ENCODE measurements at places on chromosomes 11 and 22.
A peak's percentile ranks its signal among the peaks of the same experiment; 100 is the strongest.

DNA sequence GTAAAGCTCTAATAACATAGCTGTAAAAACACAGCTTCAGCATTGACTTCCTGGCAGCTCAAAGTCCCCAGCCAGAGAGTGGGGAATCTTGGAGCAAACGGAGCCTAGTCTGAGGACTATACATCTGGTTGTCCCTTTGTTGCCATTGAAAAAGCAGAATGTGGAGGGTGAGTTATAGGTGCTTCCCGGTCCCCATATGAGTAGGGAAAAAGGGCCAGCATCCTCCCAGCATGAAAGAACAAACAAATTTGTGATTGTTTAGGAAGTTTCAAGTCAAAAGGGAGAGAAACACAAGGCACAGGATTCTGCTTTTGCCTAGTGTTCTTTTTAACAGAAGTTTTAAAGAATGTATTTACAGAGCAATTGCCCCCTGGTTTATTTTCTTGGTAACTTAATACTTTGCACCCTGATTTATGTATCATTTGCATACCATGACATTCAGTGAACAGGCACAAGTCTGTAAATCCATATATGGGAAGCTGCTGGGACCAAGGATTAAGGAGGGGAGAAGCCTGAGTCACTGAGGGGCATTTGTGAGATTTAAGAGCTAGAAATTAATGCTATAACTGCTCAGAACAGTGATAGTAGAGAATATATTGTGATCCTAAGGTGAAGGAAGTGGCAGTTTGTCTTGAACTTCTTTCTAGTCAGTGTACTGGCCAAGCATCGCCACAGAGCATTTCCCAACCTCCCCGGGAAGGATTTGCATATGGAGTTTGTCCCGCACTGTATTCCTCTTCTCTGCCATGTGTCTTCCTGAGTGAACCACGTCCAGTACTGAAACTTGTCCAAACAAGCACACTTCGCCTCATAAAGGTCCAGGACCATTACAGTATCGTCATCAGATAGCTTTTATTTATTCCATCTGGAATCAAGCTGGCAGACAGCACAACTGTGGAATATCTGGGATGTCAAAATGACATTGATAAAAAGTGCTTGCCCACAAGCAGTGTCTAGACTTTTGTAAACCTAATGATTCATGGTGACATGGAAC is 103.0 kb downstream of the DBX1 start:
- no peak for DNase-seq

GRCh38 chr11:113994077-113994954 is 19.4 kb downstream of the HTR3A start:
- DNase-seq: peak; percentile 5

- DNase-seq: no peak
These were observed 28.0 kb upstream of the RRAS2 start for GRCh38 chr11:14386895-14387480.

DNA sequence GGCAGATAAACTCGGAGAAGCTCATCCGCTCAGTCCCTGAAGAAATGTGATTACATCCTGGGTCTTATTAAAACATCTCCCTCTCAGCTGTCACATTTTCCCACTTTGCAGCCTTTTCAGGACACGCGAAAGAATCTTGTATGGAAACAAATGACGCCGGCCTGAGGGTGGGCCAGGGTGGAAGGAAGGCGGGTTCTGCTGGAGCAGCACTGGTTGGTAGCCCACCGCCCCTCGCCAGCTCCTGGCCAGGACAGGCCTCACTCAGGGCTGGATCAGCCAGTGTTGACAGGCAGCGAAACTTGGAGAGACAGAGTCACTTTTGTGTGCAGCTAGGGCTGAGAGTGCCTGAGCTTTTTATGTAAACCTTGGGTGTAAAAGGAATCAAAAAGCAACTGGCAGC is 371.8 kb downstream of the TBC1D22A start:
- no peak for DNase-seq

- no peak for DNase-seq
These were observed 282.8 kb downstream of the MN1 start for GRCh38 chr22:27518531-27519340.

GRCh38 chr22:44473580-44473979 is 24.5 kb downstream of the RTL6 start:
- DNase-seq: no peak

DNA sequence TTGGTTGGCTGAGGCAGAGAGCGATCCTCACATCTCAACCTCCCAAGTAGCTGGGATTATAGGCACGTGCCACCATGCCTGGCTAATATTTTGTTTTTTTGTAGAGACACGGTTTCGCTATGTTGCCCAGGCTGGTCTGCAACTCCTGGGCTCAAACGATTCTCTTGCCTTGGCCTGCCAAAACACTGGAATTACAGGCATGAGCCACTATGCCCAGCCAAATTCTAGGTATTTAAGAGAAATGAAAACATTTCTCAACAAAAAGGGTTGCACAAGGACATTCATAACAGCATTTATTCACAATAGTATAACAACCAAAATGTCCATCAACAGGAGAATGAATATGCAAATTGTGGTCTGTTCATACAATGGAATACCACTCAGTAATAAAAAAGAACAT is 31.7 kb upstream of the RBX1 start:
- DNase-seq: no peak

GRCh38 chr11:2547806-2548205 is 103.0 kb downstream of the KCNQ1 start:
- DNase-seq: no peak

GRCh38 chr22:50454556-50455075 is 20.2 kb downstream of the SBF1 start:
- DNase-seq: no peak

- DNase-seq: no peak
These were observed 23.4 kb downstream of the MRPL16 start for GRCh38 chr11:59787255-59787588.

DNA sequence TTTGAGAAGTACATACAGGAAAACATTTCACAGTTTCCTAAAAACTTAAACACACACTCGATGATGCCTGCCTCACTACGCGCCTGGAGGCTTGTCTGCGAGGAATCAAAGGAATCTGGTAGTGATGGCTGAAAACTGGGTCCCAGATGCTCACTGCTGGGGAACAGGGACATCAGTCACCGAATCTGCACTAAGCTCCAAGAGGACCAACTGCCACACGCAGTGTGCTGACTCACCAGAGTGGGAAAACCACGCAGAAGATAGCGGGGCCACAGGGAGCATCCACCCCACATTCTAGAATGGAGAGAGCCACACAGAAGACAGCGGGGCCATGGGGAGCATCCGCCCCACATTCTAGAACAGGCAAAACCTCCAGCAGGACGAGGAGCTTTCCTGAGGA is 24.3 kb upstream of the MOB2 start:
- no peak for DNase-seq

- DNase-seq: no peak
These were observed 212.6 kb downstream of the DBX1 start for GRCh38 chr11:19947537-19948114.

GRCh38 chr11:8757533-8757932 is 74.9 kb downstream of the RPL27A start:
- no peak for DNase-seq

DNA sequence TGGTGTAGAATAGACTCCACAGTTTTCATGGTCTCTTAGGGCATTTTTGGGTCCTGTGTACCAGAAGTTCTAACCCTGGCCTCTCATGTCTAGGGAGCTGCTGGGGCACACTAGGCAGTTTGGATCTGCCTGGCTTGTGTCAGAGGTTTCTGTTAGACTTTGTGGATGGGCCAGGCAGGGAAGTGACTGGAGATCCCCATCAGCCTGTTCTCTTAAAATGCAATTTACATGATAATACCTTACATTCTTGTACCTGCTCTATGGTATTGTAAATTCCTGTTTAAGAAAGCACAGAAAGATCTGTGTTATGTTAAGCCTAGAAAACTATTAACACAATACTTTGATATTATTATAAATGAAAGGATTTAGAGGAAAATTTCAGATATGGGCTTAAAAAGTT is 104.0 kb downstream of the ARHGAP42 start:
- DNase-seq: no peak

DNA sequence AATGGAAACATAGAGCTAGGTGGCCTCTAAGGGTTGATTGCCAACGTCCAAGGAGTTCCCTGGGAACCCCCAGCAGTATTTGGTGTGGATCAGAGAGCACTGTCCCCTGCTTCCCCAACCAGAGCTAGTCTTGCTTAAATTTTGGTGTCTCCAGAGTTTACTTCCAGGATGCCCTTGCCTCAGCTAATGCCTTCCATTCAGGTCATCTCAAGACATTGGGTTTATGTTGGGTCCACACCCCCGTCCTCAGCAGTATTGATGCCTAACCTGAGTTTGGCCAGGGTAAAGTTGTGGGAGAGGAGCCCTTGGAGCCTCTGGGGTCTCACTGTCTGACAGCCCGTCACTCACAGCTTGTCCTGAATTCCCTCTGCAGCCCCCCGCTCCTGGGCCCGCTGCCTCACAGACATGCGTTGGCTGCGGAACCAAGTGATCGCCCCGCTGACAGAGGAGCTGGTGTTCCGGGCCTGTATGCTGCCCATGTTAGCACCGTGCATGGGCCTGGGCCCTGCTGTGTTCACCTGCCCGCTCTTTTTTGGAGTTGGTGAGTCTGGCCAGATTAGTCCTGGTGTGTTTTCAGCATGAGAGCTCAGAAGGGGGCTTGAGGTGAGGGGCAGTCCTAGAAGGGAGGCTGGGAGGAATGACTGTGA is 1.4 kb downstream of the RCE1 start:
- DNase-seq: no peak

- no peak for DNase-seq
These were observed 821.1 kb upstream of the ARHGAP42 start for GRCh38 chr11:99865951-99866350.

DNA sequence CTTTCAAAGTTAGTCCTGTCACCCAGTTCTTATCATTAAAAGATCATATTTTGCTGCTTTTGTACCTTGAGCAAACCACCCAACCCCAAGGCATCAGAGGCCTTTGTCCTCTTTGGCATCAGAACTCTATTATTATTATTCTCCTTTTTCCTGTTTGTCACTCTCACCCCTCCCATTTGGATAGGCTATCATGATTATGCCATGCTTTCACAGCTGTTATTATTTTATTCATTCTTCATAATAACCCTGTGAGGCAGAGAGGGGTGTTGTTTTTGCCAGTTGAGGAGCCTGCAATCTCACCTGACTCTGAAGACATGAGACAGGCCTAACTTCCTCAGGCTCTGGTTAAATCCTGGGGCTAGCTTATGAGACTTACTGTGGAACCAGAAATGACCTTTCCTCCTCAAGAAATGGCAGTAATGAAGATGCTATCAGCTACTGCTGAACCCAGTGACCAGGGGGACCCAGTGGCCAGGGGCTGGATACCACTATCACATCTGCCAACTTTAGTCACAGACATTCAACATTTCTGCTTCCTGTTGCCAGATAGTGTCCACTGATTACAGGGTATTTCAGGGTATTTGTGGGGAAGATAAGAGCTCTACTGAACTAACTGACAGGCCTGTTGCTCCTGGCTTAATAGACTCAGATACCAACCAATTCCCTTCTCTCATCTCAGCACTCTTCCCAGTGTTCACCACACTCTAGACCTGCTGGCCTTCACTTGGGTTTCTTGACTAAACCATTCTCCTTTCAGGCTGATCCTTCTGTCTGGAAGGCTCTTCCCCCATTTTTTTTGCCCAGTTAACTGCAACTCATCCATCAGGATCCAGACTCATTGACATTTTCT is 11.8 kb upstream of the SWAP70 start:
- DNase-seq: no peak

DNA sequence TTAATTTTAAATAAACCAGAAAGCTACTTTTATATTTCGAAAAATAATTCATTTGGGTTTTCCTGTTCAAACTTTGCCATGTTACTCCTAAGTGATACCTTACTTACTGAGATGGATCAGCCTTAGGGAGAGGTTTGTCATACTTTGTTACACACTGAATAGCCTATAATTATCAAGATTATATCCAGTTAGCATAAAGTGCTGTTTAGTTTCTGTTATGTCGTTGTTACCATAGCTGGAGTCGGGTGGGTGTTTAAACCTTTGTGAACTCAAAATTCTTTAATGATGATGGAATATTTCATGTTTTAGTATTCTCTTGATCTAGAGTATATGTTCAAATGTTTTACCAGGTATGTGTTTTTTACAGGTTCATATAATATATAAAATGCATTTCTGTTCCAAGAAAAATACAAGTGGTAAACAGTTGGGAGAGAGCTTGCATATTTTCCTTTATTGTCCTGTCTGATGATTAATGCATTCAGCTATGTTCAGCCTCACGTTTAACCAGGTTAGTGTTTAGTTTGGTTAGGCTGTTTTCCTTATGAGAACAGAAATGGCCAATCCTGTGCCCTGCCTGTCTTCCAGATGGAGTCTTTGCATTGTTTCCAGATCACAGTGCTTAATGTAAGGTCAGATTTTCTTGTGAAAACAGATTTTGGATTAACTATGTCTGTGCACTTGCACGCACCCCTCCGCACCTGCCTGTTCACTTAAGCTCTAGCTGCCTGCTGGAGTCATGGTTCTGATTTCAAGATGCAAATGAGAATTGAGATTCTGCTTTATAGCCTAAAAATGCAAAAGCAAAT is 105.6 kb downstream of the ATXN10 start:
- no peak for DNase-seq

DNA sequence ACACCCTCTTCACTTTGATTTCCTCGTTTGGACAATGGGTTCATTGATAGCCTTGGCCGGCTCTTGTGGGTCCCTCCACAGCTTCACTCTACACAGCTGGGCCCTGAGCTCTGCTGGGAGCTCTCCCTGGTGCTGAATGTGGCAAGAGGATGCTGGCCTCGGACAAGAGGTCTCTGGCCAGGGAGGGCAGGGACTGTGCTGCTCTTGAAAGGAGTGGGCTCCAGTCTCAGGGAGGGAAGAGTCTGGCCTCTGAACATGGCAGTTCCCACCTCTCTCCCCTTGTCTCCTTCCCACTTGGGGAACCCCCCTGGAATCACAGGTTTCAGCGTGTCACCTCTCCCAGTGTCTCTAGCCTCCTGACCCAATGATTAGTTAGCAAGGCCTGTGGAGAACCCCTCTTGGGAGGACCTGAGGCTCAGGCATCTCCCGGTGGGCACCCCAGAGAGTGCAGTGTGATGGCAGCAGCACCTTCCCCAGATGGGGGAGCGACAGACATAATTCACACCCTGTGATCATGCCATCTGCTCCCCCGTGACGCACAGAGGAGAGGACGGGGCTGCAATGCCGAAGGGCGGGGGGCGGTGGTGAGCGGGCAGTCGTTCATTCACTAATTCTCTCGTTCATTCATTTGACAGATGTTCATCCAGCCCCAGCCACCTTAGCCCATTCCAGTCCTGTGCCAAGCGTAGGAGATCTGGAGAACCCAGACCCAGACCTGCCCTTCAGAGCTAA is 2.8 kb upstream of the CABP7 start:
- DNase-seq: peak; percentile 19

DNA sequence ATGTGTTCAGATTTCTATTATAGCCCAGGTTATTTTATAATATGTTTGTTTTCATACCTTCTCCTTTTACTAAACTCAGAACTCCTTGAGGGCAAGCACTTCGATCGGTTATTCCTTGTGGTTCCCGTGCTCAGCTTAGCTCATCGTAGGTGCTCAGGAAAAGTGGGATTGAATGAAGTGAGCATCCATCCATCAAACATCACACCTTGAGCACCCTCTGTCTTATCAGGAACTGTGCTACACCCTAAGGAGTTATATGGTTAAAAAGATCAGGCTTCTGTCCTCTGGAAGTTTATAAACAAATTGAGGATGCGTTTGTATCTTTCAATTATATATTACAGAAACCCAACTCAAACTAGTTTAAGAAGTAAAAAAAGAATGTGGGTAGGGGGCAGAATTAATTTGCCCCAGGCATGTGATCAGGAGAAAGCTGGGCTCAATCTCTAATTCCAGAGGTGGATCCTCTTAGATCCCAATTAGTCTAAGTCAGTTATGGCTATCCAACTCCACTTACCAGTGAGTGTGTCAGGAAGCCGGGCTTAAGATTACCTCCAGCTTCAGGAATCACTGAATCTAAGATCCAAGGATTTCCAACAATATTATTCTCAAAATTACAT is 59.9 kb upstream of the RRAS2 start:
- no peak for DNase-seq

GRCh38 chr22:49303781-49304461 is 523.8 kb downstream of the BRD1 start:
- no peak for DNase-seq
